ENCODE measurements at places on chromosomes 11 and 22.

DNA sequence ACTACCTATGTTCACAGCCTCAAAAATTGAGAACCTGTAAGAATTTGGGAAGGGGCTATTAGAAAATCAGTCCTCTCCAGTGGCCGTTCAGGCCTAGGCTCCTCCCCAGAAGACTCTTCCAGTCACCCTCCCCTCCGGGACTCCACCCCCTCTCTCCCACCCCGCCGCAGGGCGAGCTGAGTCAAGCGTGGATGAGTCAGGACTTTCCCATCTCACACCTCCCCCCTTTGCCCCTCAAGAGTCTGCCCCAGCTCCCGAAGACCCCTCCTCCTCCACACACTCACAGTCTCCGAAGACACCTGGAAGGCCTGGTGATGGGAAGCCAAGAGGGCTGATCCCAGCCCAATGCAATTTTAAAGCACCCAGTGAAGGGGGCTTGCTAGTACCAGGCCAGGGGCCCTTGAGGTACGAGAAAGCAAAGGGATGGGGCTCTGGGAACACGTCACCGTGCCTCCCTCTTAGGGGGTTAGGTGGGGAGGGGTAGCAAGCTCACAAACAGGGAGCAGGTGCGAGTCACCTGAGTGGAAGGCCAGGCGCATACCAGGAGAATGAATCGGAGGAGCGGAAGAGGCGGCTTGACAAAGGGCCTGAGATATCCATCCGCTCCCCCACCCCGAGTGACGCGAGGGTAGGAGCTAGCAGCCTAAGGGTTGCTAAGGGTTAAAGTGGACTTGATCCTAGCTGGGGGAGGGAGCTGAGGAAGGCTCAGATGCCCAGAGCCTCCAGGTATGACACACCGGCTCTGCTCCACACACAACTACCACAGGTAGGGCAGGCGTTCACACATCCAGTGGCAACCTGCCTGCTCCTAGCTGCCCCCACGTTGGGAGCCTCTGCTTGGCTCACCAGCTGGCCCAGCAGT, 13.6 kb downstream of the BCL9L start:
- peak; percentile 84 for DNase-seq

- DNase-seq = no peak
These were observed 13.6 kb upstream of the APOL5 start for GRCh38 chr22:35703861-35704584.

DNA sequence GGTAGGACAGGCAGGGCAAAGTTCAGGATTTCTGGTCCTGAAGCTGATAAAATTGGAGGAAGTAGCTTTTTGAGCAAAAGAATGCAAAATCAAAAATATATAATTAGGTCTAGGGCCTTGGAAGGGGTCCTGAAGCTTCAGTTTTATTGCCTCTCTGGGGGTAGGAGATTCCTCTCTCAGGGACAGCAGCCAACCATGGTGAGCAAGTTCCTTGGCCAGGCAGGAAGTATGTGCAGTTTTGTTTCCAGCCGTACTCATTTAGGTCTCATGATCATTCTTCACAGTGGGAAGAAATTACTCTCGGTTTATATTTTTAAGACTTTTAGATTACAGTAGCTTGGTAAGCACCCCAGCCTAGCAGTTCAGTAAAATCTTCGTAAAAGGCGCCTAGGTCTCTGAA, 2.9 kb upstream of the RAB38 start:
- DNase-seq = no peak

- peak; percentile 17 for DNase-seq
These were observed 12.3 kb downstream of the GLB1L3 start for GRCh38 chr11:134288486-134288885.

- no peak for DNase-seq
These were observed at the start of gene ASCL3 for GRCh38 chr11:8942518-8943066. Gene ASCL3 (minus strand): TSS chr11:8943016. CDS start chr11:8938161, 4,855 bp downstream.

- peak; percentile 40 for DNase-seq
These were observed 2.0 kb upstream of the GATD1 start for GRCh38 chr11:778976-779954.

GRCh38 chr11:20621679-20622078, 22.3 kb downstream of the SLC6A5 start:
- DNase-seq = no peak

Data from ecto neural progenitor cell (in vitro differentiated cells).